Activated CD4-positive, alpha-beta T cell treated with anti-CD3 and anti-CD28 coated beads, Interleukin-2, amount 50 U/mL, for 16 hours (primary cell): ENCODE measurements at places on chromosomes 4 and X.
A peak's percentile ranks its signal among the peaks of the same experiment; 100 is the strongest.

DNA sequence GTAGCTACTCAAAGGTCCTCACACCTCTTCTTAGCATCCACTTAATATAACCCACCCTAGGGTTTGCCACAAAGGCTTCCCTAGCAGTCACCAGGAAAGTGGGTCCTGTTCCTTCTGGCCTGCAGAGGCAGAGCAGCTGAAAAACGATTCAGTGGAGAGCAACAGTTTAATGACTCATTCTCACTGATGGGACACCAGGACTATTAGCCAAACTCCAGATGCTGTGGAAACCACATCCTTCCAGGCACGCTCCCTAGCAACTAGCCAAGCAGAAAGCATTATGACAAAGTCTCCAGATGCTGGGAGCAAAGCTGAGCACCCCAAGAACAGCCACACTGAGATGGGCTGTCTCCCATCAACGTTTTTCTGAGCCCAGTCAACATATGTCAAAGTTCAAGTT is 30.3 kb upstream of the UTP14A start:
- DNase-seq, result no peak

- DNase-seq, result no peak
These were observed 33.2 kb upstream of the MSANTD1 start for GRCh38 chr4:3215733-3216132.

DNA sequence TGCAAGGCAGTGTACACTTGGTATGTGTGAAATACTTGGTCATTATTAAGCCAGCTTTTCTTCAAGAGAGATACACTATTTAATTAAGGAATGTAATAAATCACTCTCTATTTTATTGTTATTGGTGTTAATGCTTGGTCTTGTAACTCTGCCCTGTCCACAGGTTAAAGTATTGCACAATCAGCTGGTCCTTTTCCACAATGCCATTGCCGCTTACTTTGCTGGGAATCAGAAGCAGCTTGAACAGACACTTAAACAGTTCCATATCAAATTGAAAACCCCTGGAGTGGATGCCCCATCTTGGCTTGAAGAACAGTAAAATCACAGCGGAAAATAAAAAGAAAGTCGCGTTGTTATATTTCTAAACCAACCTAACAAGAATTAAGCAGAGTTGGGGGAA is 26.2 kb upstream of the FHDC1 start:
- no peak for DNase-seq

GRCh38 chr4:4524364-4524763 is 17.5 kb downstream of the STX18 start:
- peak; percentile 45 for DNase-seq

DNA sequence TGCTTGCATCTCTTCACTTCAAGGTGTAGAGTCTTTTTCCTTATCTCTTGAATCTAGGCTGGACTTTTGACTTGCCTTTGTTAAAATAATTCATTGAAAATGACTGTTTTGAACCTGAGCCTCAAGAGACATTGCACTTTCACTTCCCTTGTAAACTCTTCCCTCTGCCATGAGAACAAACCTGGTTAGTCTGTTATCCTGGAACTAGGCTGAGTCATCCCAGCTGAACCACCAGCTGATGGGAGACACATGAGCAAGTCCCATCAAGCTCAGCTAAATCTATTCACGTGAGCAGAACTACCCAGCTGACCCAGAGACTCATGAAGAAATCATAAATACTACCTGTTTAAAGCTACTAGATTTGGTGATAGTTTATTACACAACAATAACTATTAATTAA is 202.3 kb upstream of the CENPE start:
- no peak for DNase-seq

GRCh38 chr4:109562457-109563239 is 2.6 kb downstream of the MCUB start:
- peak; percentile 20 for DNase-seq

DNA sequence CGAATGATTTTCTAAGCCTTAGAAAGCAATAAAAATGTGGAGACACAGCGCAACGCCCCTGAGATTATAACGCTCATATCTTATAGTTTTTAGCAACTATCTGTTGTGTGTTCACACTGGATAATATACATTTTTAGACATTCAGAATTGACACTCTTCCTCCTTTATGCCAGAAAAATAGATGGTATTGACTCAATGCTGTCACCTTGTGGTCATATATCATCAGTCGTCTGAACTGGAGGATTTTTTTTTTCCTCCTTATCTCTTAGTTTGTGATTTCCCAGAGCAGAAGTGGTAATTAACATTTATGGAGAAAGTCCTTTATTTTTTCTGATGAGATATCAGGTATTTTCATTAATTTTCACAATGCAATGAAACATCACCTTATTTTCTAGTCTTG is 759.6 kb downstream of the RAB28 start:
- DNase-seq, result no peak

GRCh38 chr4:40395166-40395900 is 60.2 kb downstream of the CHRNA9 start:
- no peak for DNase-seq

- DNase-seq, result no peak
These were observed 168.7 kb upstream of the HAND2 start for GRCh38 chr4:173698557-173699262.

GRCh38 chrX:130251671-130252070 is 17.0 kb downstream of the ZNF280C start:
- DNase-seq, result no peak

GRCh38 chr4:1776521-1777161 is 16.5 kb upstream of the FGFR3 start:
- DNase-seq, result no peak

DNA sequence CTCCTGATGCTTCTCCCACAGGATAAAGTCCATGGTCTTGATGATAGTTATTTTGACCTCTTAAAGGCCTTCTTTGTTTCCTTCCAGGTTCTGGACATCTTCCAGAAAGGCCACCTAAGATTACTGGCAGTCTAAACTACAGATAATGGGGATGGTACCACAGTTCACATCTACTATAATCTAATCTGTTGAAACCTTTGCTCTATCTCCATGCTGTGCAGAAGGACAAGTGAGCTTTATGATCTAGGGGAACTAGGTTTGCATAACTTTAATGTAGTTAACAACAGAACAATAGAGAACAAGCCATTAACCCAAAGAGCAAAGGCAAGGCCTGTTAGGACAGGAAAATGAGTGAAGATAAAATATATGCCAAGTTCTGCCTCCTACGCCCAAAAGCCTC is 103.9 kb upstream of the KLHL13 start:
- DNase-seq, result no peak

DNA sequence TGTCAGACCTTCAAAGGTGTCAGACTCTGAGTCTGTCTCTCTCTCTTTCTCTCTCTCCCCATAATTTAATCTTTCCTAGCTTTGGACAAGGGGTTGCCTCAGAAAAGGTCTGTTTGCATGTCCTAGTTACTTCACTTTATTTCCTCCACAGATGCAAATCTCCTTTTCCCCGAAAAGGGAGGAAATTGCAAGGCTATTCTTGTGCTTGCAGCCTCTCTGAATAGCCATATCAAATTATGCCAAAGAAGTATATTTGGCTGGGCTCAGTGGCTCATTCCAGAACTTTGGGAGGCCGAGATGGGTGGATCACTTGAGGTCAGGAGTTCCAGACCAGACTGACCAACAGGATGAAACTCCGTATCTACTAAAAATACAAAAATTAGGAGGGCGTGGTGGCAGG is 145.6 kb upstream of the GATB start:
- no peak for DNase-seq

GRCh38 chr4:28879900-28880299 is 1840.3 kb upstream of the PCDH7 start:
- DNase-seq, result no peak

- DNase-seq, result no peak
These were observed 110.3 kb upstream of the ZXDB start for GRCh38 chrX:57481514-57481913.

GRCh38 chr4:123618606-123619005 is 222.0 kb downstream of the SPRY1 start:
- DNase-seq, result no peak

- DNase-seq, result no peak
These were observed 296.1 kb upstream of the LDB2 start for GRCh38 chr4:17194586-17194985.

DNA sequence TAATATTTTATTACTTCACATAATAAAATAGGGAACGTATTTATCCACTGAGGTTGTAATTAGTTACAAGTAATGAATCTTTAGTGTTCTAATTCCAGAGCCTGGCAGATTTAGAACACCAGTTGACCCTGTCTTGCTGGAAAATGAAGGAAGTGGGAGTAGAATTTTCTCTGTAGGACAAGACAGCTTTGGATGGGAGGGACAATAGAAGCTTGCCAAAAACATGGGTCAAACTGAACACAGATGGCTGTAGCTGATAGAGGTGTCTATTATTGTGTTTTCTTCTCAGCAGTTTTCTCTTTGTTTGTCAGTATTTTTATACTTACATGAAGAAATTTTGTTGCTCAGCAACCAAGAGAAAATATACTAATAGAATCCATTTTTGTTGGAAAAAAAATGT is 20.2 kb downstream of the FAT4 start:
- DNase-seq, result no peak

DNA sequence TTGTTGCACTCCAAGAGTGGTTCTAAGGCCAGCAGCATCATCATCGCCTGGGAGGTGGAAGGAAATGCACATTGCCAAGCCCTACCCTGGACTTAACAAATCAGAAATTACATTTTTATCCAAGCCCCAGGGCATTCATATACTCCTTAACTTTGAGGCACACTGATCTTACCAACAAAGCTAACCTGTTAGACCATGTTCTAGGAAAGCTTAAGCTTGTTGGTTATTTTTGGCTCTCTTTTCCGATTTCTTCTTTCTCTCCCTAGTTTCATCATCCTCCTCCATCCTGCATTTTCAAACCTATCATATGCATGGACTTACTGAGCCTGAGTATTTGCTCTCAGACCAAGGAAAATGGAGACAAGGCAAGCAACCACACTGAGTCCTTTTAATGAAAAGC is 133.4 kb downstream of the OPHN1 start:
- no peak for DNase-seq

DNA sequence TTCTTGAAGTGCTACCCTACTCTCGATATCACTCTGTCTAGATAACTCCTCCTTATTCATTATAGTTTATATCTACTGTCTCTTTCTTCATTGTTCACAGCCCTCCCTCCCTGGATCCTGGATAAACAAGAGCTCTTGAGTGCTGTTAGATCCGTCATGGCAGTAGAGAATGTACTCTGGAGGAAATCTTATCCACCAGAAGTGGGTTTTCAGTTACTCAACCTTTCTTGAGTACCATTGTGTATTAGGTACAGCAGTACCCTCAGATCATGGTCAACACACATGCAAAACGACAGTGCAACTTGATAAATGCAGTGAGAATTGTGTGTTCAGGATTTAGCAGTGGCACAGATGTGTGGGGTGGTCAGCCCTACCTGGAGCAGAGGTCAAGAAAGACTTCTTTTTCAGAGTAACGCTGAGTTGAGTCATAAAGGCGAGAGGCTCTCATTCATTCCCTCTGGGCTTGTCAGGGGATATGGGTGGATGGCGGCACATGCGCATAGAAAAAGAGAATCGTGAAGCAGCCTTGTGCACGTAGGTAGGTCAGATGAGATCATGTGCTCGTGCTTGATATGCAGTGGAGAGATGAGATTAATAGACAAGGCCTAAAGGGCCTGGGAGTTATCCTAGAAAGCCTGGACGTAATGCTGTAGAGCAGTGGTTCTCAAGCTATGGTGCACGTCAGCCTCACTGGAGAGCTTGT is 89.5 kb downstream of the SNX25 start:
- DNase-seq, result no peak

DNA sequence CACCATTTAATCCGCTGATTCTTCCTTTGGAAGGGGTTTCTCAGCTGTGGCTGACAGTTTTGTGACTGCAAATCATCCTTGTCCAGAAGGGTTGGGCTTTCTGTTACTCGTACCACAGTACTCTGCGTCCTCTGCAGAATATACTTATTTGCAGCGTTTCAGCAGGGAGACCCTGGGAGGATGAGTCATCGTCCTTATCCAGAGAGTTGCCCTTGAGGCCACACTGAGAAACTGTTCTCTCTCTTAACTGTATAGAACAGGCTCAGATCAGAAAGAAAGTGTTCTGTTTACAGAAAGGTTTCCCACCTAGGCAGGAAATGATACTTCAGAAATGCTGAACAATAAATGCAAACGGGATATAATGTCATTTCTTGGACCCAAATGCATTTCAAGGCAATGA is 47.8 kb upstream of the DDX53 start:
- no peak for DNase-seq

- no peak for DNase-seq
These were observed 91.6 kb downstream of the SHROOM3 start for GRCh38 chr4:76526585-76526990.

DNA sequence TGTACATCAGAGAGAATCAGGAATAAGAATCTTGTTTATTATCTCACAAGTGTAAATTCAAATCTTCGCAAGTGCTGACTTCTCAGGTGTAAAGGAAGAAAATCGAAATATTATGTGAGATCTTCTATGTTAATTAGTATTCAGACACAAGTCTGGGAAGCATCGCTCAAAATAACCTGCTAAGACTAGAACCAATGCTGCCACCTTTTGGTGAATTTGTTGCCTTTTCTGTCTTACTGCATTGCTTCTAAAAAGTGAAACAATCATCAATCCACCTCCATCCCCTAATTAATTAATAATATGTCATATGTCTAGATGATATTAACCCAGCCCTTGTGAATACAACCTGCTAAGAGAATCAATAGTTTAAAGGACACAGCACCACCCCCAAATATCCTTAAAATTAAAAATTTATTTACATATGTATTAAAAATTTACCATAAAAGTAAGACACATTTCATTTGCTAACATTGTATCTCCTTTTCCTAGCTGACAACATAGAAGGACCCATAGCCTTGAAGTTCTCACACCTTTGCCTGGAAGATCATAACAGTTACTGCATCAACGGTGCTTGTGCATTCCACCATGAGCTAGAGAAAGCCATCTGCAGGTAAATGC is 3.5 kb downstream of the EPGN start:
- peak; percentile 59 for DNase-seq

DNA sequence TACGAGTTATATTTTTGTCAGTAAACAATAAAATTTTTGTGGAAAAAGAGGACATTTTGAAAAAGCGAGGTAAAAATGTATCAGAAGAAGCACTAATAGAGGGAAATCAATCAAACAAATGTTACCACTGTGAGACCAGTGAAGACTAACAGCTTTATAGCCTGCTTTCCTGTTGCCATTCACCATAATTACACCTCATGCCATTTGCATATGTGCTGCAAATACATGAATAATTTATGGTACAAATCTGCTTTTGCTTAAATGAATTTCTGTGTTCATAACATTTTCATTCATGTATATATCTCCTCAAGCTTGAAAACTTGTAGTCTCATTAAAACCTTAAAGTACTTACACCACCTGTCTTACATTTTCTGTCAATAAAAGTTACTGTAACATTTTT is 830.8 kb downstream of the ADGRL3 start:
- no peak for DNase-seq

DNA sequence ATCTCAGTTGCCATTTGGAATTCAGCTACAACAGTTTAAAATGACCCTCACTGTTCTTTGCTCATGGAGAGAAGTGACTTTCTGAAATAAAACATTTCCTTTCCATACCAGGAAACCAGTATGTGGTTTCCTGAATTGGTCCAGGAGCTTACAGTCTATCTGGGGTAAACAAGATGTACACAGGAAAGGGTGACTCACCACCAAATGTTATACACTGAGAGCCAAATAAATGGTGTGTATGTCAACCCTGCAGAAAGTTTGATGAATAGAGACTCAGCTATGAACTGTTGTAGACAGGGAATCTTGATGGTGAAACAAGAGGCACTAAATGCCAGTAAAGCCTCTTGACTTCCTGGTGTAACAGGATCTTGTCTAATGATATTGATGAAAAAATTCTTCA is 100.4 kb downstream of the HS6ST2 start:
- DNase-seq, result peak; percentile 33

GRCh38 chrX:130772105-130772775 is 130.8 kb downstream of the ENOX2 start:
- DNase-seq, result peak; percentile 32
